ENCODE measurements at places on chromosomes 3 and 15.

GRCh38 chr3:185212559-185212958 is 41.3 kb downstream of the EHHADH start:
- no peak for DNase-seq

DNA sequence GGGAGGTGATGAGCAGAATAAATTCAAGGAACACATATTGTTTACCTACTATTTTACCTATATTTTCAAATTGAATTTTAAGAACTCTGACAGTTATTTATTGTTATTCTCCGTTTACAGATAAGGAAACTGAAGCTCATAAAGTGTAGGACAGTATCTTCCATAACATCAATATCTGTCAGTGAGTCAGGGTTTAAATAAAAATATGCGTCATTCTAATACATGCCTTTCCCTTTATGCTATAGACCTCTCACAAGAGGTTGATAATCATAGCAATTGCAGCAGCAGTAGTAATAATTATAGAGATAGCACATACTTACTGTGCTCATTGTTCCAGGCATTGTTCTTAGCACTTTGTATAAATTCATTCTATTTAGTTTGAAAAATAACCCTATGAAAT is 101.1 kb downstream of the EPHA6 start:
- no peak for DNase-seq

- no peak for DNase-seq
These were observed 17.9 kb downstream of the CDAN1 start for GRCh38 chr15:42719043-42719442.

DNA sequence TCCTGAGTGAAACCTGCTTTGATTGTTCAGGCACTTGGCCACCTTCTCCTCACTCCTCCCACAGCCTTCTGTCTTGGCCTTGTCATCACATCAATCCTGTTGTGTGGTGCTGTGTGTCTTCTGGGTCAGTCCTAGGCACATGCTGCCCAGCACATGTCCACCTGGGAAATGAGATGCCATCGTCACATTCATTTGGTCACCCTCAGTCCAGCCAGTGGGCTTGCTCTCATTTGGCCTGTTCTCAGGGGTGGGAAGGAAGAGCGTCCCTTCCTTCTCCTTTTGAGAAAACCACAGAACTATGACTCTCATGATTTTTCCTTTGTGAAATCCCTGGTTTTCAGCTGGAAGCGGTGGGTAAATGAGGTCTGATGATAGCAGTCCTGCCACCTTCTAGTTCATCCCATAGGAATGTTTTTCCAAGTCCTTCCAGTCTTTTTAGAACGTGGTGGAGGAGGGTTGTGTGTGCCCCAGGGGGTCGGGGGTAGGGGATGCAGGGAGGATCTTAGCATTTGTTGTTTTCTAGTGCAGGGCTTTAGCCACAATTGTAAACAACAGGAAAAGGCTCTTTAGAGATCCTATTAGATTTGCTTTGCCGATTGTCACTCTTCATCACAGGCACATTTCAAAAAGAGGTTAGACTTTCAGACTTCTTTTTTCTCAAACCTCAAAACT is 8.4 kb upstream of the PLA1A start:
- no peak for DNase-seq
